Epithelial cell of proximal tubule (primary cell): ENCODE measurements at places on chromosomes 4 and X.

DNA sequence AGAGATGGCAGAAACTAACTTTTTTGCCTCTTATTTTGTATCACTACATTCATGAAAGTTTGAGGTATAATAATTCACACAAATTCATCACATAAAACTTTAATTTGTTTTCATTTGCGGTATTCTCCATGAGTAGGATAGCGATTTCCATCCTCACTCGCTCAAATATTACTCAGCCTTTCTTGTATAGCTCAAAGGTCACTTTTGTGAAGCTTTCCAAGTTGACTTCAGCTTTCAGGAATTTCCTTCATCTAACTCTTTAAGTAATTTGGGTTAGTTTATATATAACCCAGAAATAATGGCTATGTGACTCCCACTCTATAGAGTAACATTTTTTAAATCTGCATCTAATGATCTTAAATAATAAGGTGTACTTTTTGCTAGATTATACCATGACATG, 314.4 kb downstream of the IL1RAPL1 start:
- no peak for DNase-seq

GRCh38 chr4:17418010-17418409, 93.9 kb downstream of the QDPR start:
- DNase-seq: no peak

- DNase-seq: no peak
Observed at GRCh38 chrX:110212299-110212698, 105.6 kb downstream of the AMMECR1 start.

DNA sequence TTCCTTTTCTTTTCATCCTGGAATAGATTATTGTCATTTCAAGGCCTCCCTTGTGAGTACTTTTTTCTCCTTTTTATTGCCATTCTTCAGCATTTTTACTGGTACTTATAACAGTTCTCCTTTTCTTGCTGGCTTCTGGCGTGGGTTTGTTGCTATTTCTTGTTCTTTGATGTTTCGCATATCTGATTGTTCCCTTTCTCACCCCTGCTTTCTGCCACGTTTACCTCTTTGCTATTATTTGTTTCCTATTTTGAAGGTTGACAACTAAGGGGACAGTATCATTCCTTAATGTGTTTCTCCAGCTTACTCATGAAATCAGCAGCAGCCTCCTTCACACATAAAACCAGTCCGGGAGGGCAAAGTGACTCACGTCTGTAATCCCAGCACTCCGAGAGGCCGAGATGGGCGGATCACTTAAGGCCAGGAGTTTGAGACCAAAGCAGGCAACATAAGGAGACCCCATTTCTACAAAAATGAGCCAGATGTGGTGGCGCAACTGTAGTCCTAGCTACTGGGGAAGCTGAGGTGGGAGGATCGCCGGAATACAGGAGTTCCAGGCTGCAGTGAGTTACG, 72.6 kb downstream of the DMD start:
- DNase-seq: no peak

DNA sequence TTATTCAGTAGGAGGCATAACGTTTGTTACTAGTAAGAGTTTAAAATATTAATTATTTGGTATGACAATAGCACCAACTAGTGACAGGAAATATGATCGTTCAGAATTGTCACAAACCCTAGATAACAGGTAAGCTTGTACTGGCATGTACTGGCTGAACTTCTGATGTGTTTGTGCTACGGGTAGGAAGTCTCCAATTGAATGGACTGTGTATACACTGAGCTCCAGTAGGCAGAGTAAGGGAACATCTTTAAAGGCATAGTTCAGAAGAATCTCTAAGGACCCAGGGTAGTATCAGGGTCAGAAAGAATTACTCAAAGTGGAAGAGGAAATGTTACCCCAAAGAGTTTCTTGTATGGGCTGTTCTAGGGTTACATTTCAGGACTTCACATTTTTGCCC, 230.4 kb downstream of the EDA2R start:
- no peak for DNase-seq

DNA sequence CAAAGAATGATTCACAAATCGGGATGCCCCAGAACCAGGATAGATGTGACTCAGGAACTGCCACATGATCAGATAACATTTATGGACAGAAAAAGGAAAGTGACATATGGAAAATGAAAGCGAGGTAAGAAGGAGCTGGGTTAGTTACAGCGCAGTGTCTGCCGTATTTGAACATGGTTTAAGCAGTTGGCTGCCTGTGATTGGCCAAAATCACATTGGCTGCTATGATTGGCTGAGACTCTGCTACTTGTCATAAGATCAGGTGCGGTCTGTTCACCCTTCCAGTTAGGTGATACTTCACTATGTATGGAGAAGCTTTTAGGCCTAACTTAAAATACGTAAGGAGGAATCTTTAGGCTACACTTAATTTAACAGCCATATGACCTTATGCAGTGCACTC, 322.7 kb upstream of the HAND2 start:
- DNase-seq: no peak

DNA sequence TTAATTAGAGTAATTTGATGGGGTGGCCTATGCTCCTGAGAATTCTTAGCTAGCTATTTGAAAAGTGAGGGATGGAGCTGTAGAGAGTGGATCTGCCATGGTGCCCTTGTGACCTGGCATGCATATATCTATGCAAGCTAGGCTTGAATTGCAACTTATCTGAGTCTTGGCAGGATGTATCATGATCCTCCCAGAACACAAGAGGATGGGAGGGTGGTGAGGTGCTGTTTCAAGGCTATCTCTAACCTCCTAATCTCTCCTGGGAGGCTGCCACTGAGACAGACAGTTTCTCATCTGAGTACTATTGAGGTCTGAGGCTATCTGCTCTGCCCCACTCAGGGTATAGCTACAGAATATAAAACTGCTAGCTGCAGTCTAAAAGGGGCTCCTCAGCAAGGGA, 56.6 kb downstream of the BRCC3 start:
- DNase-seq: no peak

DNA sequence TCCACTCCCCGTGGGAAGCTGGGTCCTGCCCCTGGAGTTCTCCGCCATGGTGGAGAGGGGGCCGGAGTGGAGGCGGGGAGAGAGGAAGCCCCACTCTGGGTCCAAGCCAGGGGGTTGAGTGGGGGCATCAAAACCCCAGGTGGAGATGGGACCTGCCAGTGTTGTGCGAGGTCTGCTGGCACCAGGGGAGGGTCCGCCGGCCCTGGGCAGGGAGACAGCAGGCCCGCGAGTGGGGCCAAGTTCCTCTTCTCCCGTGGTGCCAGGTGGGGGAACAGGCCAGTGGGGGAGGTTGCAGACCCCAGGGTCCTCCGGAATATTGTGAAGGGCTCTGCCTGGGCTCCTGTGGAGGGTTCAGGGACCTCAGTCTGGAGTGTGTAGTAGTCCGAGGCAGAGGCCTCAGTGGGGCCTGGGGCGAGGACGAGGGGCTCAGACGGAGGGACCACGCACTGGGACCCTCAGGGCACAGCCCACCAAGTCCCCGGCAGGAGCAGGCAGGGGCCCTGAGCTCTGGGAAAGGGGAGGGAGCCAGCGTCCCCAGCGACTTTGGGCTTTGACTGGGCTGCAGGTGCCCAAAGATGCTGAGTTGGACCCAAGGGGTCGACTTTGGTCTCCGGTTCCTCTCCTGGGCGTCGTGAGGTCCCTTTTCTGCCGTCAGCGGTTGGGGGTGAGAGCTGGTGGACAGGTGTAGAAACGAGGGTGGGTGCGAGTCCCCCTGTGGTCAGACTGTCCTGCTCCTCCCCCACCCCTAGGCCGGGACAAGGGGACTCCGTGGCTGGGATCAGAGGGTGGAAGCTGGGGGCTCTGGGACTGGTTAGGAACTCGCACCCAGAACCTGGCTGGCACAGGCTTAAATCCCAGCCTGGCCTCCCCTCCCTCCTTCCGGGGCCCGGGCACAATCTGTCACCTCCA, 43.8 kb upstream of the NKX1-1 start:
- DNase-seq: no peak

DNA sequence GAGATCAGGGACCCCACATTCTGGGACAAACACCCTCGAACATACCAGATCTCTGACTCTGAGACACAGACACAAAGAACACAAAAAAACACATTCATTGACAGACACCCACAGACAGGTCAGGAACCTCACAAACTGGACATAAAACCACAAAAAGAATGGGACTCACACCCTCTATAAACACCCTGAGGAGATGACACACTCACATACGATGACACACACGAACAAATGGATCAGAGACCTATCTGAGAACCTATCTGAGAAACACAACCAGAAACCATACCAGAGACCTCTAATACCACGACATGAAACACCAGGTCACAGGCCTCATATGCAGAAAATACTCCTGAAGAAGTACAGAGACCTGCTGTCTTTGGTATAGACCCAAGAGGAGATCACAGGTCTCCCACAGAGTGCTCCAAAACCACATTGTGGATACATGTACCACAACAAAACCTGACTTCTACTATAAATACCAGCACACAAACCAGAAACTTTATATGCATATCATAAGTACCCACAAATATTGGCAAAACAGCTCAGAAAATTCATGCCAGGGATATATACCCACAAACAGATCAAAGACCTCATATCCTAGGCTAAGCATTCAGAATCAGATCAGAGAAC, 19.5 kb downstream of the SUV39H1 start:
- no peak for DNase-seq

- DNase-seq: no peak
Observed at GRCh38 chrX:150753968-150754367, 60.8 kb downstream of the MTMR1 start.

DNA sequence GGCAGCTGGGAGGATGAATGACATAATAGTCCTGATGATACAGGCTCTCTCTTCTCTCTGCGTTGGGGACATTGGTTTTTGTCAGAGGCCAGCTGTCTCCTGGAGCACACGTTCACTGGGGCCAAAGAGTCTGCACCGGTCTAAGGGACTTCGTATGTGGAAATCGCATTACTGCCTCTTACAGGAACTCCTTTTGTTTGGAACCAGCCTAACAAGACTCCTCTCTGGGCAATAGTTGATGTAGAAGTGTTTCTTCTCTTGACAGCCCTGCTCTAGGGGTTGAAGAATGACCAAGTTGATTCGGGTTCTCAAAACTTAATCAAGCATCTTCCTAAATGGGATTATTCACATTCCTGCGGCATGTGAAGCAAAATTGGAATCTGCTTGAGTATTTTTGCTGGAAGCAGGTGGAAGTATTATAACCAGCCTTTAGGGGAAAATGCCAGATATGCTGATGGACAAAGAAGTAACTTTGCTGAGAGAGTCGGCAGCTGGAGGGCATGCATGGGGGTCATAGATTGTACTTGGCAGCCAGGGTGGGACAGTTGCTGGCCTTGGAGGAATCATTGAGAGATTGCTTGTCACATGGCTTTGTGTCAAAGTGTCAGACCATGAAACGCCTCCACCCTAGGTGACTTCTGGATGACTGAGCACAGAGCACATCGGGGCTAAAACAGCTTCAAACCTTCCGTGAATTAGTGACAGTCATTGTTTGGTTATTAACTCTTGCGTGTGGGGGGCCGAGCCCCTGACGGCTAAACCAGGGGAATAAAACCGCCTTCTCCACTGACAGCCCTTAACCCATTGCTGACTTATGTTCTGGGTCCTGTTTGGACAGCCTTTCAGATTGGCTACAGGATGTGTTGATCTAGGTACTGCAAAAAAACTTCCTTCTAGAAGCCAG, 34.4 kb upstream of the SLC34A2 start:
- DNase-seq: peak; percentile 81

DNA sequence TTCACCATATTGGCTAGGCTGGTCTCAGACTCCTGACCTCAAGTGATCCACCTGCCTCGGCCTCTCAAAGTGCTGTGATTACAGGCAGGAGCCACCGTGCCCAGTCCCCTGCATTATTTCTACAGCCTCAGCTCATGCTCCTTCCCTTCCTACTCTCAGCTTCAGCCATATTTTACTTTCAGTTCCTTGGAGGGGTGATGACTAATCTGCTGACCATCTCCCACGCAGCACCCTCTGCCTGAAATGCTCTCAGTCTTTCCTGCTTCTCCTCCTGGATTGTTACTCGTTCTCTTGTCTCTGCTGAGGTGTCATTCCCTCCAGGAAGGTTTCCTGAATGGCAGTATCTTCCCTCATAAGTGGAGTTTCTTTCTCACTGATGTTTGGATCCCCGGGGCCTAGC, 63.3 kb downstream of the MOSPD2 start:
- peak; percentile 30 for DNase-seq

GRCh38 chrX:68897118-68897945, 68.5 kb downstream of the EFNB1 start:
- no peak for DNase-seq

DNA sequence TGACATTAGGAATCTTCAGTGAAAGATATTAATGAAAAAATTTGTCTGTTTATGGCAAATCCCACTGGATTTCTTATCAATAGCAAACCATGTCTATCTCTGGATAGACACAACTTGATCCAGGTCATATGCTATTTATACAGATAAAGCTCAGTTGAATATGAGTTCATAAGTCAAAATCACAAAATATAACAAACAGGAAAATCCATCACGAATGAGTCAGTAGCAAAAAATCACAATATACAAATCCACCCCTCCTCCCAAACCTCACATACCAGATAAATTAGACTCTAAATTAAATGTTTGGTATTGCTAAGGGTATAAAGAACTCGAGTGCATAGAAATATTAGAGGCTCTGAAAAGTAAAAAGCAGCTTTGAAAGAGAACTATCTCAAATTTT, 420.5 kb downstream of the TLL1 start:
- no peak for DNase-seq

GRCh38 chr4:91887926-91888325, 415.8 kb upstream of the GRID2 start:
- DNase-seq: no peak
